ENCODE measurements at places on chromosomes 2 and 18. TPM values are rescaled to one million over a fixed set of nuclear protein-coding genes. Genes with fewer than 3 reads are reported as not detected.

The PLCD4 gene
- total RNA-seq: 1.6 TPM

DNA sequence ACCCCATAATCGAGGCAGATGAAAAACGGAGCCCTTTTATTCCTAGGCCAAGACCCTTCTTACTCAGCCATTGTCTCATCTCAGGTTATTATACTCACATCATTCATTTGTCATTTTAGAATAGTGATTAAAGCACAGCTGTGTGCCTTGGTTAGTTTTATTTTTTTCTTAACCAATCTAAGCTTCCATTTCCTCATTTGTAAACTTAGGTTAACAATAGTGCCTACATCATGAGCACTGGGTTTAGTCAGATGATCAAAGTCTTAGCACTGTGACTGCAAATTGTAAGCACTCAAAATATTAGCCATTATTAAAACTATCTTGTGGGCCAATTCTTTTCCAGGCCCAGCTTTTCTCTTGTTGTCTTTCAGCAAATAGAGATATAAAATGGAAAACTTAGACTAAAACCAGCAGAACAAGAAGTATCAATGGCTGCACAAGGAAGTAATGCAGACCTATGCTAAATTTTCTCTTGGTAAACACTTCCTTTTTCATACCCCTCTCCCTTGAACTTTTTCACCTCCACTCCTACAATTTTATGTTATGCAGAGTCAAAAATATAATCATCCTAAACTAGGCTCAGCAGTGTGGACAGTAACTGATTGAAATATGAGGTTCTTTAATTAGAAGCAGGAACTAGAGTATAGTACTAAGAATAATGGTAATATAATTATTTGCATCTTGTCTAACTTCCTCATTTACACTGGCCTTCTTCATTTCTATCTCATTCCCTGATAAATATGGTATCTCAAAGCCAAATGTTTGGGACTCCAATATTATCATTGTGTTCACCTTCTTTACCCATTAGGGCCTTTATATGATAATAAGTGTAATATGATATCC lies 21.5 kb upstream of the GALNT3 start:
- DNase-seq: no peak

The TMX3 gene
- 59.6 TPM for total RNA-seq

- DNase-seq: no peak
Observed at GRCh38 chr2:226669249-226669648, 130.4 kb downstream of the IRS1 start.

The HOXD12 gene
- not detected for total RNA-seq

DNA sequence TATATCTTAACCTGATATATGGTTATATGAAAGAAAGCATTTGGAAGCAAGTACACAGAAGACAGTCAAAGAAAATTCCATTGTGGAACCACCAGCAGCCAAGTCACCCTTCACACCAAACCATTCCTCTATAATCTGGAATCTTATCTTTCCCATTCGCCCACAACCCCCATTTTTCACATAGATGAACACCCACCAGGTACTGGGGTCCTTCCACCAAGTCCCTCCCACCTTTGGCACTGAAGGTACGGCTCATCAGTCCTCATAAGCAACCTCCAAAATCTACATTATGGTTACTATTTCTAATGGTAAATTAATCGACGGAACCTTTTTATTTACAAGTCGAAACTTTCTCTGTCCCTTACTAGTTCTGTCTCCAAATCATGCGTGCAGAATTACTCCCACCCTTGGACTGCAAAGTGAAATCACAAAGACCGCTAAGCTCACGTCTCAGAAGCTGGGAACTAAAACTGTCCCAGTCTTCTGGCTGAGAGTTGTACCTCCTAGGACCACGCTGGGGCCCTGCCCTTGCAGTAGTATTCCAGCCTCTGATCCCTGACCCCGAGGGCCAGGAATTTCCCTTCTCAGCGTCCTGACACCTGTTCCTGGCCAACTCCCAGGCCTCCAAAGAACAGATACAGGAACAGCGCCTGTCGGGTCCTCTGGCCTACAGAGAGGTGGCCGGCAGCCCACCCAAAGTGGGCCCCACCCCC lies 702 bp downstream of the OLA1 start:
- DNase-seq: no peak

The FEV gene
- total RNA-seq: not detected

DNA sequence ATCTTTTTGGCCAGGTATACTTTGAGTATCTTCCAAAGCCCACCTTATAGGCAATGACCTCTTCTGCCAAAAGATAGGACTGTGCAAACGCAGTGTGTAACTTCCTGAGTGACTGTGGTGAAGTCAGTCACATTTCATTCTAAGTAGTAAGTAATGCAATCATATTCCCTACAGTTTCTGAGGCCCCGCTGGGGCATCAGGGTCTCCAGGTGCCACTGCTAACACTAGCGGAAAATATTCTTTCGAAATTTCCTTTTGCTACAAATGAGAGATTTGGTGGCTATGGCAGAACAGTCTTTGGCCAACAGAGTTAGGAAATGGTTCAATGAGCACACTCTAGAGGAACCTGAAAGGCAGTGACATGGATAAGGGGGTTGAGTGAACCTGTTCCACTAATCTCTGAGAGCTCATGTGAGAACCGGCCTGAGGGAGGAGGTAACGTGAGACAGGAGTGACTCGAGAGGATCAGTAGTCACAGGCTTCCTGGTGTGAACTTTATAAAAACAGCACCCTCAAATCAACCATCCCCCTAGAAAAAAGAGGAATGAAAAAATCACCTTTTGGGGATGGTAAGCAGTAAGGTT lies 102.6 kb upstream of the LPIN2 start:
- no peak for DNase-seq

GRCh38 chr2:234556848-234557573 lies 60.1 kb upstream of the ARL4C start:
- DNase-seq: no peak

The TEX44 gene
- not detected for total RNA-seq

The BUB1 gene
- total RNA-seq: 2.5 TPM

- no peak for DNase-seq
Observed at GRCh38 chr18:45171679-45172191, 443.5 kb upstream of the SLC14A2 start.

- no peak for DNase-seq
Observed at GRCh38 chr18:57447154-57447621, 12.0 kb downstream of the ONECUT2 start.

The STK36 gene
- total RNA-seq: 21.8 TPM

- DNase-seq: no peak
Observed at GRCh38 chr2:3982160-3982559, 278.8 kb downstream of the DCDC2C start.

GRCh38 chr2:29733213-29733612 lies 188.2 kb downstream of the ALK start:
- no peak for DNase-seq

DNA sequence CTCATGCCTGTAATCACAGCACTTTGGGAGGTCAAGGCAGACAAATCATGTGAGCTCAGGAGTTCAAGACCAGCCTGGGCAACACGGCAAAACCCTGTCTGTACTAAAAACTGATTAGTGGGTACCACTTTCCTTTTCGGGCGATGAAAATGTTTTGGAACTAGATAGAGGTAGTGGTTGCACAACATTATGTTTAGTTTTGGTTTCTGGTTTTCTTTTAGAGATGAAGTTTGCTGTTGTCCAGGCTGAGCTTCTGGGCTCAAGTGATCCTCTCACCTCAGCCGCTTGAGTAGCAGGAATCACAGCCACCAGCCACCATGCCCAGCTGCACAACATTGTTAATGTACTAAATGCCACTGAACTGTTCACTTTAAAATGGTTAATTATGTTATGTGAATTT lies 27.6 kb downstream of the AAK1 start:
- no peak for DNase-seq

DNA sequence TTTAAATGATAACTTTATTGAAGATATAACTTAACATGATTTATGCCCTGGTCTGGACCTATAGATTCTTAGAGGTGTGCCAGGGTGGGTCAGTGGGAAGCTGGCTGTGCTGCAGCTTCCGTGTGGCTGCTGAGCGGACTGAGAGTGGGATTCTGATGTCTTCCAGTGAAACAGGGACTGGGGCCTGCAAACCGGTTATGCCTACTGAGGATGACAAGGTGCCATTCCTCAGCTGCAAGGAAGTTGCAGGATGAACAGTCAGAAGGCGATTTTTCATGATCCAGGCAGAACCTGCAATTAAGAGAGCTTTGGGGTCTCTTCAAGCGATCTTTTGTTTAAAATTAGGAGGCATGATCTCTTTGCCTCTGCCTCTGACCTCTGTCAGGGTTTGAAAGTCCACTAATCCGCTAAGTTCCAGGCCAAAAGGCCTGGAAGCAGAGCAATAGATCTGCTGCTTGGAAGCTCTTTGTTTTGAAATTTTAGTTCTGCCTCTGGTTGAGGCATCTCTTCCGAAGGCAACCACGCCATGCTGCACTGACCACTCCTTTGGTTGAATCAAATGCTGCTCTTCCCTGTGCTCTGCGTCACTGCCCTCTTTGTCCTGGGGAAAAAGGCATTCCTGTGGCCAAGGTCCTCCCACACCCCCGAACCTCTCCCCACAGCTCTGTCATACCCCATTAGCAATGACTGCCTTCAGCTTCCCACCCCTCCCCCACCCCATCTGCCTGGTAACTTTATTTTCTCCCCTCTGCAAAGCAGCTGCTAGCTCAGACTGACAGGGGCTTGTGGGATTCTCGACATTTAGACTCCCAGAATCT lies 2.0 kb downstream of the TMEM169 start:
- no peak for DNase-seq

- no peak for DNase-seq
Observed at GRCh38 chr18:70931942-70932814, 643.3 kb downstream of the SOCS6 start.

GRCh38 chr2:239488125-239488524 lies 87.3 kb upstream of the HDAC4 start:
- no peak for DNase-seq

- DNase-seq: no peak
Observed at GRCh38 chr2:38464971-38465788, 88.1 kb upstream of the ATL2 start.

GRCh38 chr2:133956434-133956935 lies 297.4 kb upstream of the MGAT5 start:
- no peak for DNase-seq

The NDC80 gene
- 2.4 TPM for total RNA-seq

The OSR1 gene
- 48.6 TPM for total RNA-seq

GRCh38 chr2:47426786-47427185 lies 23.8 kb downstream of the MSH2 start:
- no peak for DNase-seq

DNA sequence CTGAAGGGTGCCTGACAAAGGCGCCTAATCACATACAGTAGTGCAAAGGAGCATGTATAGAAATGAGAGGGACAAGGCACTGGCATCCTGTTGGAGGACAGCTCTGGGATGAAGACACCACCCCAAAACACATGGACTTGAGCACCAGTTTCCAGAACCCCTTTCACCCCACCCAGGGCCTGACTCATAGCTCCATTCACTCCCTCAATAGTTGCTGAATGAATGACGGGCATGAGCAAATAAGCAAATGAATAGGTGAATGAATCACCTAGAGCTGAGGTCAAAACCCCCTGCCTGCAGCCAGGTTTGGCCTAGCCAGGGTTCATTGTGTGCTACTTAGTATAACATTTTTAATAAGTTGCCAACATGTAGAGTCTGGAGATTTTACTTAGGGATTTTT lies 66.3 kb downstream of the NRP2 start:
- DNase-seq: no peak

DNA sequence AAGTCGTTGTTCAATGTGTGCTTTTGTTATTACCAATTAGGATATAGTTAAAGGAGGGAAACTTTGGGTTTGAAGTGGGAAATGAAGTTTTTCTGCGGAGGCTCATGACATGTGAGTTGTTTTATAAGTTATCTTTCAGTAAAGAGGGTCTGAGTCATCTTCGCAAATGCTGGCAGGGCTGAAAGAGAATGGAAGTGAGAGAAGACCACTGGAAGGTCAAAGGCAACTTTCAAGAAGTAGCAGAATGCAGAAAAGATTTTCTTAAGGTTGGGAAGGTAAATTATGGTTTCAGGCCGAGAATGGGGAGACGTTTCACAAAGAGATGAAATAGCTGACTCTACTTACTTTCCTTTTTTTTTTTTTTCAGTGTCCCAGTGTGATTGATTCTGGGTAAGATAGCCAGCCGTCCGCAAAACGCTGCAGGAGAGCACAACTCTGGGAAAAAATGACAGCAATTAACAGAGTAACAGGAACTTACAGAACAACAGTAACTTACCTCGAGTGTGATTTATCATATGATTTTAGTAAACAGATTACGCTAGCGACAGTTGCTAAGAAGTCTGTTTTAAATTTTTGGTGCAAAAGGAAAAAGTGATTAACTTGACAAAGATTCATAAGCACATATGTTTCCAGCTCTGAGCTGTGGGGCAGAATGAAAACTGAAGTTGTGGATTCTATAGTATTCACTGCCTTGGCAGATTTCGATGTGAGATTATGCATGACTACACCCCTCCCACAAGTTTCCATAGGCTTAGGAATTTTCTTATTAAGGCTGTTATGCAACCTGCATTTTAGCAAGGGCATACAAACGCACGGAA lies 46.8 kb upstream of the ACTR3 start:
- DNase-seq: no peak
